ENCODE measurements at places on chromosomes 3 and 15.

GRCh38 chr3:114582929-114583328 is 289.1 kb downstream of the TIGIT start:
- DNase-seq: no peak

GRCh38 chr3:13106308-13107001 is 33.2 kb upstream of the IQSEC1 start:
- DNase-seq: no peak

GRCh38 chr3:69282181-69282580 is 103.7 kb downstream of the FRMD4B start:
- DNase-seq: no peak

DNA sequence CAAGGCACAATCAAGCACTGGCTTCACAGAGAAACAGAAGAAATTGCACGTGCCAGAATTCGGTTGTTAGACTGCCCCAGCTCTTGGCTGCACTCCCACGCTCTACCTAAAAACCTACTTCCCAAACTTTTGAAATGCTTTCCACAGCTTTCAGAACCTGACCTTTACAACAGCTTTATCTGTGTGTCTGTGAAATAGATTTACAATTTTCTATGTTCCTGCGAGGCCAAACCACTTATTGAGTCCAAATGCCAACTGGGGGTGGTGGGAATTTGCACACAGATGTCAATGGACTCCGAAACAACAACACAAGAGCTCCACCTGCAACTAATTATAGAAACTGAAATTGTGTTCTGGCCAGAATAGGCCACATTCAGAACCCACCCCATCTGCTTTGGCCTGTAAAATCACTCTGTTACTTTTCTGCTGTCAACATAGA is 44.6 kb downstream of the ERC2 start:
- no peak for DNase-seq

DNA sequence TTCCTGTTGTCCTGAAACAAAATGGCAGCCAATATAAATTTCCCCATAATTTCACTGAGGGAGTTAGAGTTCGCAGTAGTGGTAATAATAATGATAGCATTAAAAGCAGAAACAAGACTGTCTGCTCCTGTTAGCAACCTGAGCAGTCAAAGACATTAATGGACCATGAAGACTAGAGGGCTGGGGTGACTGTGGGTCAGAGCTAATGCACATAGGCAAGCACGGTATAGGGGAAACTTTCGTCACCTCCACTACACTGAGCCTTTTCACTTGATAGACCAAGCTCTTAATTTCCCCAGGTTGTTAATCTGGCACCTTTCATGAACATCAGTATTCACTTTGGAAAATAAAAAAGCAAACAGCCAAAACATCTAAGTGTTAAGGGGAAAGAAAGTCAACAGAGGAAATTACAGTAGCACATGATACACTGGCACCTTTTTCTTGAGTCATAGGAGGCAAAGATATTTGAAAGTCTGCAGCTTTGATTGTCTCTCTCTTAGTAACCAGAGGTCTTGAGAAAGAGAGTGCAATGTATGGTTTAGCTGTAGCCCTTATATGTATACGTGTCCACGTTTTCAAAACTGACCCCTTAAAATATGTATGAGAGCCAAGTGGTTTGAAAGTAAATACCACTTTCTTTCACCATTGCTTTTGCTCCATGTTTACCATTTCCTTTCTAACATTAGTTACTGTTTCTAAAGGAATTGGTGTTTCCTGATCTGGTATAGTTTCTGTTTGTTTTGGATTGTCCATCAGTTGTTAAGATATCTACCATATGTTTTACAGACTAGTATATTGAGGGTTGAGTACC is 104.8 kb downstream of the FILIP1L start:
- no peak for DNase-seq

GRCh38 chr3:46479021-46479420 is 14.3 kb upstream of the LTF start:
- no peak for DNase-seq

DNA sequence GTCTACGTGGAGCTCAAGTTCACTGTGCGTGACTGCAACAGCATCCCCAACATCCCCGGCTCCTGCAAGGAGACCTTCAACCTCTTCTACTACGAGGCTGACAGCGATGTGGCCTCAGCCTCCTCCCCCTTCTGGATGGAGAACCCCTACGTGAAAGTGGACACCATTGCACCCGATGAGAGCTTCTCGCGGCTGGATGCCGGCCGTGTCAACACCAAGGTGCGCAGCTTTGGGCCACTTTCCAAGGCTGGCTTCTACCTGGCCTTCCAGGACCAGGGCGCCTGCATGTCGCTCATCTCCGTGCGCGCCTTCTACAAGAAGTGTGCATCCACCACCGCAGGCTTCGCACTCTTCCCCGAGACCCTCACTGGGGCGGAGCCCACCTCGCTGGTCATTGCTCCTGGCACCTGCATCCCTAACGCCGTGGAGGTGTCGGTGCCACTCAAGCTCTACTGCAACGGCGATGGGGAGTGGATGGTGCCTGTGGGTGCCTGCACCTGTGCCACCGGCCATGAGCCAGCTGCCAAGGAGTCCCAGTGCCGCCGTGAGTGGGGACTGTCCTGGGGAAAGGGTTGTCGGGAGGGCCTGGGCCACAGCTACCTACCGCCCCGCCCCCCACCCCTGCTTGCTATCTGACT is 11.2 kb downstream of the EPHB3 start:
- DNase-seq: no peak

GRCh38 chr3:158790901-158791589 is 10.8 kb upstream of the MFSD1 start:
- DNase-seq: no peak

- DNase-seq: no peak
Observed at GRCh38 chr3:123749711-123750110, 134.4 kb downstream of the MYLK start.

DNA sequence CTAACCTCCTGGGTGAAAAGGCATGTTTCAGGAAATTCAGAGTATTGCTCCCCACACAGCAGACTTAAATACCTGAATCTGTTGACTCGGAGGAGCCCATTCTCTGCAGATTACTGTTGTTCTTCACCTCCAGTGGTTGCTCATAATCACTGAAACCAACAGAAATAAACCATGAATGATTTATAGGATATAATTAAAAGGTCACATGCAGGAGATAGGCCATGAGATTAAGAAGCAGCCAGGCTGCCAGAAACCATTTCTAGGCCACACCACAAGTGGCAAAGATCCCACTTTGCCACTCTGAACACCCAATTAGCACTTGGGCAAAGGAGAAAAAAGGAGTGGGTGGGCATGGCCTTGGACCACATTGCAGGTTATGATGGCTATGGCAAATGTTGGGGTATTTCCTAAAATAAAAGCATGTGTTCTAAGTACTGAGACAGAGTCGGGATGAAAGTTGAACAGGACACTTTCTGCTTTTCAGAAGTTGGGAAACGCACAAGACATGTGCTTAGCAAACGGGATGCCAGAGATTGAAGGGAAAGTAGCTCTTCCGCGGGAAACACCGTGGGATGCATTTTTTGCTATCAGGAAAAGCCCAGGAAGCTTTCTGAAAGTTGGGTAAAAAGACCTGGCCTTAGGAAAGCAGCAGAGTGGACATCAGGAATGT is 1.5 kb downstream of the CDC25A start:
- DNase-seq: no peak

DNA sequence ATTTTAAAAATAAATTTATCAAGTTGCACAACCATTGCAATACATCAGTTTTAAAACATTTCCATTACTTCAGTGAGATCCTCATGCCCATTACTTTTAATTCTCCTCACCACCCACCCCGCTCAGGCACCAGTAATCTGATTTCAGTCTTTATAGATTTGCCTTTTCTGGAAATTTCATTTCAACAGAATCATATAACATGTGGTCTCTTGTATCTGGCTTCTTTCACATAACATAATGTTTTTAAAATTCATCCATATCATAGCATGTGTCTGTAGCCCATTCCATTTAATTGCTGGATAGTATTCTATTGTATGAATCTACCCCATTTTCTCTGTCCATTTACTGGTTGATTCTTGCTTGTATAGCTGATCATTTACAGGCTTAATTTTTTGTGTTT is 110.3 kb upstream of the TMEM108 start:
- no peak for DNase-seq

DNA sequence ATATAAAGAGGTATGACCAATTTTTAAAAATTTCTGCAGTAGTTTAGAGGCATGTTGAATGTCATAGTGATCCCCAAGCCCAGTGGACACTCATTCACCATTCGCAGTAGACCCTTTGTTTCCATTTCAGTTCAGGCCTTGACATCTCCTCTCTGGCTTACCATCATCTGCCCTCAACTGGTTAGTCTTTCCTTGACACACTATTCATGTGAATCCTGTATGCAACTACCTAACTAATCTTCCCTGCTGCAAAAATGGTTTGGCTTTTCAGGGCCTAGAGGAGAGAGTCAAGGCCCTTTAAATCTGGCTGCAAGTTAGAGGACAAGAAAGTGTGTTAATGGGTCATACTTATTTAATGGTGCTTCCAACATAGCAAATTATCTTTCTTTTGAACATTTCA is 10.9 kb downstream of the APH1B start:
- no peak for DNase-seq

- no peak for DNase-seq
Observed at GRCh38 chr15:58595516-58596263, 153.8 kb downstream of the ADAM10 start.

DNA sequence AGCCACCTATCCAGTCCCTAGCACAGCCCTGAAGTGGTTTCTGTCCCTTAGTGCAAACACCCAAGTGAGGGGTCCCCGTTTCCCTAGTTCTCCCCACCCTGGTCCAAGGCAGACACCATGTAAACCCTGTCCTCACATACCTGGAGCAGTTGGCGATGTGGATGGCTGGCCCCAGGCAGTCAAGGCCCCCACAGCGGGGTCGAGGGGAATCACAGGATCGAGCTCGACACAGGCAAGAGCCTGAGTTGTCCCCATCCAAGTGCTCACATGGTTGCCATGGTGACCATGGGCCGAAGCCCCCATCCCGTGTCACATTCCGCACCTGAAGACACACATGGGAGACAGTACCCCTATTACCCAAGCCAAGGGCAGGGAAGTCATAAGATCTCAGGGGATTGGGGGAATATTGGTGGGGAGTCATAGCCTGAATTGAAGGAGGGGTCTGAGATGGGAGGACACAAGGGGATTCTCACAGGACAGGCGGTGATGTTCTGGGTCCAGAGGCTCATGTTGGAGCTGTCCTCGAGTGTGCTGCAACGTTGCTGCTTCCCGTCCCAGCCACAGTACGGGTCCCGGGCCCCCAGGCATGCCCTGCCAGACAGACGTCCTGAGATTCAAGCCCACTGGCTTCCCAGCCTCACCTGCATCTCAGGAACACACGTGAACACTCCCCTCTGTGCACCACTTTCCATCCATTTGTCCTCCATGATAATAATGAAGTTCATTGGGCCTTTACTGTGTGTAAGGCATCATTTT is 112.1 kb downstream of the SEMA5B start:
- DNase-seq: no peak

GRCh38 chr3:155229086-155229485 is 64.4 kb downstream of the STRIT1 start:
- DNase-seq: no peak

DNA sequence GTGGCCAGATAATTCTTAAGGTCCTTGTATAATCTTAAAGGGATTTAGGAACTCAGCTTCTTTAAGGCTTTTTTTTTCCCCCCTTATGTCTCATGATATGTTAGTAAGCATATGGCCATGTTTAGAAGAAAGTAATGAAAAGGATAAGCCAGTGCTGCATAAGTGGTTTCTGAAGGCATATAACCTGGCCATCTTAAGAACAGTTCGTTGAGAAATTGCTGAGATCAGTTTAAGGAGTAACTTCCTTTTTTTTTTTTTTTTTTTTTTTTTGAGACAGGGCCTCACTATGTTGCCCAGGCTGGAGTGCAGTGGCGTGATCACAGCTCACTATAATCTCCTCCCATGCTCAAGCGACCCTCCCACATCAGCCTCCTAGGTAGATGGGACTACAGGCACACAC is 51.7 kb downstream of the UBE2E2 start:
- DNase-seq: no peak

DNA sequence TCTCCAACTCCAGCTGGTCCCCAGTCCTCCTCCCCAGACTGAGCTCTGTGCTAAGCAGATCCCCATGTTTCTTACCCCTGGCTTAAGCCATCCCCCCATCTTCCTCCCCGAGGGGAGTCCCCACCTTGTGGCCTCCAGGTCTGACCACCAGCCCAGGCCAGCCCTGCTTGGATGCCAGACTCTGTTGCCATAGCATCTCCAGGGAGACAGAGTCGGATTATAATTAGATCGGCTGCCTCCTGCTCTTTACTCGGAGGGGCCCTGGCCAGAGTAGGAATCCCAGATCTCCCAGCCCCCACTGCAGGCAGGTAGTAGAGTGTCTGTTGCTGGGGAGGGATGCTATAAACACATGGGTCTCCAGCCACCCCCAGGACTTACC is 2.4 kb downstream of the KLHDC8B start:
- DNase-seq: no peak

DNA sequence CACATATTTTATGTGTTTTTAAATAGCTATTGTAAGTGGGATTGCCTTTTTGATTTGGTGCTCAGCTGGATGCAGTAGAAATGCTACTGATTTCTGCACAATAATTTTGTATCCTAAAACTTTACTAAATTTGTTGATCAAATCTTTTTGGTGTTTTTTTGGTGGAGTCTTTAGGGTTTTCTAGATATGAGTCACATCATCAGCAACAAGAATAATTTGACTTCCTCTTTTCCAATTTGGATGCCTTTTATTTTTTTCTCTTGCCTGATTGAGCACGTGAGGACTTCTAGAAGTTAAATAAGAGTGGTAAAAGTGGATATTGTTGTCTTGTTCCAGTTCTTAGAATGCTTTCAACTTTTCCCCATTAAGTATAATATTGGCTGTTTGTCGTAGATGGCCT is 51.3 kb downstream of the TLNRD1 start:
- no peak for DNase-seq

GRCh38 chr3:110381992-110382391 is 689.6 kb upstream of the NECTIN3 start:
- DNase-seq: no peak

DNA sequence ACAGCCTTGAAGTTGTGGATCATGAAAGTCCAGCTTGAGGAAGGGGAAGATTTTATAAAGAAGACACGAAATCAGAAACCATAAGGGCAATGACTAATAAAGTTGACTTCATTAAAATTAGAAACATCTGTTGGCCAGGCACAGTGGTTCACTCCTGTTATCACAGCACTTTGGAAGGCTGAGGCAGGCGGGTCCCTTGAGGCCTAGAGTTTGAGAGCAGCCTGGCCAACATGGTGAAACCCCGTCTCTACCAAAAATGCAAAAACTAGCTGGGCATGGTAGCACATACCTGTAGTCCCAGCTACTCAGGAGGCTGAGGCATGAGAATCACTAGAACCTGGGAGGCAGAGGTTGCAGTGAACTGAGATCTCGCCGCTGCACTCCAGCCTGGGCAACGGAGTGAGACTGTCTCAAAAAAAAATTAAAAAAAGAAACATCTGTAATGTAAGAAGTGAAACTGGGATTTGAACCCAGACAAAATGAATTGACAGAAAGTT is 7.9 kb upstream of the UBXN7 start:
- DNase-seq: no peak

All from stimulated activated CD8-positive, alpha-beta memory T cell treated with anti-CD3 and anti-CD28 coated beads, Interleukin-15, amount 100 ng/mL, for 1 hour (primary cell).